ENCODE measurements at places on chromosomes 4 and X.

GRCh38 chr4:74437866-74438265 lies 7.1 kb upstream of the AREG start:
- no peak for DNase-seq

- DNase-seq, result peak; percentile 24
Measured at GRCh38 chr4:185096032-185096653, 46.9 kb upstream of the SLC25A4 start.

GRCh38 chr4:123453061-123453680 lies 56.6 kb downstream of the SPRY1 start:
- no peak for DNase-seq

DNA sequence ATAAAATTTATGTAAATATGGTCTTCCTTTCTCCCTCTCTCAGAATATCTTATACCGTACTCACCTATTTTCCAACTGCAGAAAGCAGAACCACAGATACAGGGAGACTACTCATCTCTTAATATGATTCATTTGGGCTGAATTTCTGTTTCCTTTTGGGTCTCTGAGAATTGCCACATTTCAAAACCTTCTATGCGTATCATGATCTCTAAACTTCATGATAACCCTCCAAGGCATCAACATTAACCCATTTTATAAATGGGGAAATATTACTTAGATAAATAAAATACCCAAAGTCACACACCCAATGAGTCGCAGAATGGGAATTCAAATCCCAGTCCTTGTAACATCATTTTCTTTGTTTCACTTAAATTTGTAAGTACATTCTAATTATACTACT lies 16.6 kb upstream of the PRDM8 start:
- DNase-seq, result no peak

DNA sequence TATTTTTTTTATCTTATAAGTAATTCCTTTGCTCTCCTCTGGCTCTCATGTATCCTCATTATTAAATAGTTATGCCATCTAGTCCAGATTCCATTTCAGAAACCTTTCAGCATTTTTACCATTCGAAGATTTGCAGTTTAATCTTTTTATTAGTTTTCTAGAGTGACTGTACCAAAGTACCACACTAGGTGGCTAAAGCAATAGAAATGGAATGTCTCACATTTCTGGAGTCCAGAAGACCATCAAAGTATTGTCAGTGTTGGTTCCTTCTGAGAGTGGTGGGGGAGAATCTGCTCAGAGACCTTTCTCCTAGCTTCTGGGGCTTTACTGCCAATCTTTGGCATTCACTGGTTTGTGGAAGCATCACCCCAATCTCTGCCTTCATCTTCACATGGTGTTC lies 3.7 kb upstream of the PNMA3 start:
- no peak for DNase-seq

DNA sequence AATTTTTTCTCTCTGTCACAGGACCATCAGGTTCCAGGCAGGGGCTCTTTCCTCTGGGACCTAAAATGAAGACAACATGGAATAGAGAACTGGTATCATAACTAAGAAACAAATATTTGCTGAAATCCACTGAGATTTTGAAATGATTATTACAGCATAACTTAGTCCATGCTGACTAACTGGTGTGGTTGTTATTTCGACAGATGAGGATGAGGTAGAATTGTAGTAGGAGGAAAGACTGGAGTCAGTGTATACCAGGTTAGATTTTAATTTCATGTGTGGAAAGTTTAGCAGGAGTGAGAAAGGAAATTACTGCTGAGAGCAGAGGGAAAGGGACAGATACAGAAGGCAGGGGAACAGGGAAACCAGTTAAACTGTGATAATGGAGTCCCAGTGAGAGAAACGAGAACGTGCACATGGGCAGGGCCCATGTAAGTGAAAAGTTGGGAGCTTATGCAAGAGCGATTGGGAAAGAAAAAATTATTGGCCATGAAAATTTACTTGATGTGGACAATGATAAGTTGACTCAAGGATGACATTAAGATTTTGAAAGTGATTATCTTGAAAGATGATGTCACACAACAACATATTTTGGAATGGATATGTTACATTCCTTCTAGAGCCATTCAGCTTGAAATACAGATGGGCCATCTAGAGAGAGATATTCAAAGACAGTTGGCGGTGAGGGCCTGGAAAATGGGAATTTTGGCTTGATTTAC lies 98.7 kb upstream of the DDIT4L start:
- DNase-seq, result no peak

DNA sequence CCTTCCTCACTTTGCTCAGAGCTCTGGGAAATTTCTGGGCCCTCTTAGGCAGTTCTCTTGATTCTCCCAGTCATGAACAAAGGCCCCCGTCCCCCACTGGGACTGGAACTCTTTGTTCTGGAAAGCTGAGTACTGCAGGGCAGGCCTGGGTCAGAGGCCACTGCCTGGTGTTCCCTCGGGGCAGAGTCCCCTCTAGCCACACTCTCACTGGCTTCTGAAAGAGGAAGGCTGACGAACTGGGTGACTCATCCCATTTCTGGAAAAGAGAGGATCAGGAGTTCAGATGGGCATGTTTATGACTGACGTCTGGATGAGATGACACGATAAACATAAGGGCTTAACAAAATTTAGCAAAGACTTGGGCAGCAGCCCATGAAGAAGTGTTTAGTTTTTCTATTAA lies 47.7 kb downstream of the DDX3X start:
- no peak for DNase-seq

DNA sequence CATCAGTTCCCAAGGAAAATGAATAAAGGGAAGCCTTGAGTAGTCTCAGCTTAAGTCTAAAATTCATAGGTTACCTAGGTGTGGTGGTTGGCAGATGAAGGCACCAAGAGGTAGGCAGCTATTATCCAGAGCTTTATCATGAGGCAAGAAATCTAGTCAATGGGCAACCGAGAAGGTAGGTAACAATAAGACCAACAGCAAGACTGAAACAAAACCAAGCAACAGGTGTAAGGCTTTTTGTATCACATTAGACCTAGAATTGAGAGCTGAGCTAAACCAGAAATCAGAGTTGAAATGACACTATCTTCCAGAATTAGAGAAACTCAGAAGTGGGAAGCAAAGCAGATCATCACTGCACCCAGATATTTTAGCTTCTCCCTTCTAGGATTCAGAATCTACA lies 117.1 kb downstream of the CAMK2D start:
- no peak for DNase-seq

- no peak for DNase-seq
Measured at GRCh38 chr4:6087669-6088341, 69.6 kb upstream of the C4orf50 start.
